ENCODE measurements at places on chromosomes 13 and 19.
A peak's percentile ranks its signal among the peaks of the same experiment; 100 is the strongest.

- DNase-seq, result no peak
Measured at GRCh38 chr13:35219021-35219420, 257.5 kb downstream of the MAB21L1 start.

DNA sequence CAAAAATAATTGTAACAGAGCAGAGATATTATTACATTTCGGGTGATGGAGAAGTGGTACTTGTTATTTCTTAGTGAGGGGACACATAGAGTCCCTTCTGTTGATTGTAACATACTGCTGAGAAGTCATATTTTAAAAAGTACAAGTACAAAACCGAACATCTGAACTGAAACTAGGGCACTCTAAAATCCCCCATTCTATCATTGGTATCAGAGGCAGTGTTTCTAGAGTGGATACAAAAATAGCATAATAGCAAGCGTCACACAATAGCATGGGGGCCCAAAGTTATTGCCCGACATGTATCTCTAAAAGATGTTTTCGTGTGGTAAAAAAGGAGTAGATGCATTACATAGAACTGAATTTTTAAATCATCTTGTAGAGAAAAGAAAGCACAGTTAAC is 502.1 kb upstream of the SLC10A2 start:
- DNase-seq, result no peak

DNA sequence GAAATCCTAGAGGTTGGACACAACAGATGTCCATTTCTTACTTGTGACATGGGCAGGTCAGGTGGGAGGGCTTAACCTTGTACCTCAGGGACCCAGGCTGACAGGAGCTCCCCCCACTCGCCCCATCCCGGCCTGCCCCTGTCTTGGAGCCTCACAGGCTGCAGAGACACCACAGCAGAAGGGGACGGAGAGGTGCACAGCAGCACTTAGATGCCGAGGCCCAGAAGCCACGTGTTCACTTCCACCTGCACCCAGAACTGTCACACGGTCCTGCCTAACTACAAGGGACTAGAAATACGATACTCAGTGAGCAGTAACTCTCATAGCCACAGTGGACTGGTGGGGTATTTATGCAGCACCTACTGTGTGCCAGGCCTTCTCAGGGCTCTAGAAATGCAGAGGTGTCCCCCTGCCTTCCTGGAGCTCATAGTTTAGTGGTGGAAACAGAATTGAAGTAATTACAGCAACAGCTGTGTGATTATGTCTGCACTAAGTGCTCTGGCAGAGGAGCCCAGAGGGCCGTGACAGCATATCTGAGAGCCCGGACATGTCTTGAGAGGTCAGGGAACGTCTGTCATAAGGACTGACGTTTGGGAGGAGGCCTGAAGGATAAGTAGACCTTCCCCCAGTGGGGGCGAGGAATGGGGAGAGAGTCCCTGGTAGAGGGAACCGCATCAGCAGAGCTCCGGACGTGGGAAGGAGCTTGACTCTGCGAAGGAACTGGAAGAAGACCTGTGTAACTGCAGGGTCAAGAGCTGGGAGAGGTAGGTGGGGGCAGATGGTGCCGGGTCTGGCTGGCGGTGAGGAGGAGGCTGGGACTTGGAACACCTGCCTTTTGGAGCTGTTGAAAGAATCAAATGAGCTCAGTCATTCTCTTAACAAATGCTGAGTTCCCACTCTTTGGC is 130.0 kb downstream of the SIPA1L3 start:
- DNase-seq, result no peak

DNA sequence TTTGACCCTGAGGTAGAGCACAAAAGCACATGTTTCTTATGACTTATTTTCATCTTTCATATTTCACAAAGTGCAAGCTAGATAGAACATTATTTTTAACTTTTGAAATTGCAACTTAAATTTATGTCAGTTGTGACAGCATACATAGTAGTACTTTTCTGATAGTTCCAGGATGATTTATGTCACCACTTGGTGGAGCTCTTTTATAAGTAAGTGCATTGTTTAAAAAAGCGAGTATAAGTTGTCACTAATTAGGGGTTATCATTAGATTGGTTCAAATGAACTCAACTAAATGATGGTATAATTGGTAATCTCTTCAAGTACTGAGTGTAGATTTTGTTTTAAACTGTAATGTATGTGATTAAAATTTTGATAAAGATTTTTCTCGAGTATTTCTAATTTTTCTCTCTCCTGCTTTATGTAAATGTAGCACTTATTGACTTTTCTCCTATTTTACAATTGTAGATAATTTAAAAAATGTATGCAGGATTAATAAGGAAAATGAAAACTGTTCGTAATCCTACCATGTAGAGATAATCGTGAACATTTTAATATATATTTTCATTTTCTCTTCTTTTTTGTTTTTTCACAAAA is 31.1 kb downstream of the RB1 start:
- DNase-seq, result peak; percentile 57

DNA sequence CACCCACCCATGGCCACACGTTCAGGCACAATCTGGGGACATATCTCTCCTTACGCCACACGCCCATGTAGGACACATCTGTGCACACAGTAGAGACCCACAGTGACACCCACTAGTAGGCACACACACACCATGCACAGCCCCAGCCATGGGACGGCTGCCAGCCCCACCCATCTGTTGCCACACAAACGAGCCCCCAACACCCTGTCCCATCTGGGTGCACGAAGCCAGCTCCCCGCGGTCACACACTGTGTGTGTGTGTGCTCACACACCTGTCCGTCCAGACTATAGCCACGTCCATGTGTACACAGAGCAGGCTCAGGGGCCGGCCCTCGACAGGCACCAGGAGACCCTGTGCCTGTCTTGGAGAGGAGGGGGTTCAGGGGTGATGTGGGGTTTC is 10.6 kb downstream of the ERFL start:
- no peak for DNase-seq

- DNase-seq, result no peak
Measured at GRCh38 chr13:33334831-33335230, 49.3 kb upstream of the STARD13 start.

- no peak for DNase-seq
Measured at GRCh38 chr13:104592127-104592526, 1525.9 kb upstream of the SLC10A2 start.

DNA sequence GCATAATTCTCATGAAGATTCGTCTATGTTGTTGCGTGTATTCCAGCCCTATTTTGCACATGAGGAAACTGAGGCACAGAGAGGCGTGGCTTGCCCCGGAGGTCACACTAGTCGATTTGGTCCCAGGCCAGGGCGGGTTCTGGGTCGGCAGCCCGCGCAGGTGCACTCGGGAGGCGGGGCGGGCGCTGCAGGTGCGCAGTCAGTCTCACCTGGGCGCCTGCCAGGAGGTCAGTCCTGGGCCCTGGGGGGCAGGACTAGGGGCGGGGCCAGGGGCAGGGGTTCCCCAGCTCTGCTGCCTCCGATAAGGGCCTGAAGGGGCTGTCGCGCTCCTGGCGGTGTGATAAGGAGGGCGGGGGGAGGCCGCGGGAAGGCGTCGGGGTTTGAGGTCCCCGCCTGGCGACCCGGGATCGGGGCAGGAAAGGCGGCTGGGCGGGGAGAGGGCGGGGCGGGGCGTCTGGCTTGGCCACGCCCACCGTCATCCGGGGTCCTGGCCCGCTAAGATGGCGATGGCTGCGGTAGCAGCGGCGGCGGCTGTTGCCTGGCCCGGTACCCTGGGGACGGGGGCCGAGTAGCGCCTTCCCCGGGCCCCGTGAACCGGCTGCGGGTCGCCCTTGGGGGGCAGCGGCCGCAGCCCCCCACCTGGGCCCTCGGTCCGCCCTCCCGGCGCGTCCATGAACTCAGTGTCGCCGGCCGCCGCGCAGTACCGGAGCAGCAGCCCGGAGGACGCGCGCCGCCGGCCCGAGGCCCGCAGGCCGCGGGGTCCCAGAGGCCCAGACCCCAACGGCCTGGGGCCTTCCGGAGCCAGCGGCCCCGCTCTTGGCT is at the start of gene ATG4D:
Gene ATG4D, plus strand, starts transcription at position 485 of the 822 bp plus-strand sequence. Its CDS starts 187 bp downstream, at position 672.
- peak; percentile 82 for DNase-seq

DNA sequence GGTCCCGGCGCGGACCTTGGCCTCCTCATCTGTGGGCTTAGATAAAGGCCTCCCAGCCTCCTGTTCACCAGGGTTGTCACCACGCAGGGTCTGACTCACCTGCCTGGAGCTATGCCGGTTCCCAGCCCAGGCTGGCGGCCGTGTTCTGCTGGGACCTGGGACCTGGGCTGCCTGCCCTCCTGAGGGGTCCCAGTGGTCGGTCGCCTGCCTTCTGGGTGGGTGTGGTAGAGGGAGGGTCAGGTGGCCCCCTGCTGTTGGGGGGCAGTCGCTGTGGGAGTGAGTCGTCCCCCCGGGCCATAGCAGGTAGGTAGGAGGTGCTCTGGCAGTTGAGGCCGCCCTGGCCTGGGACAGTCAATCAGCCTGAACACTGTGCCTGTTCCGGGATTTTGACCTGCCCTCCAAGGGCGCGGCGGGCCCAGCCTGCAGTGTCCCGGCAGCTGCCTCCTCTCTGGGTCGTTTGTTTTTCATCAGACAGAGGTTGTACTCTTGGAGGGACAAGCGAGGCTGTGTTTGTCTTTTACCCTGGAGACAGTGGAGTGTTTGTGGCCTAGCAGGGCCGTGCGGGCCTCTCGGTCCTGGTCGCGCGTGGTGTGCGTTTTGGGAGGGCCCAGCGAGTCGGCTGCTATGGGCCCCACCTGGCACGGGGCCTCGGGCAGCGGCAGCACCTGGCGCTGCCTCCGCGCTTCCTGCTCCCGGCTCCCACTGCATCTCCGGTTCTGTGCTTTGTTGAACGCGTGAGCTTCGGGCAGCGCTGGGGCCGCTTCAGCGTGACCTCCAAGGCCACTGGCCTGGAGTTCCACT is 2.6 kb downstream of the ADAT3 start:
- DNase-seq, result no peak

DNA sequence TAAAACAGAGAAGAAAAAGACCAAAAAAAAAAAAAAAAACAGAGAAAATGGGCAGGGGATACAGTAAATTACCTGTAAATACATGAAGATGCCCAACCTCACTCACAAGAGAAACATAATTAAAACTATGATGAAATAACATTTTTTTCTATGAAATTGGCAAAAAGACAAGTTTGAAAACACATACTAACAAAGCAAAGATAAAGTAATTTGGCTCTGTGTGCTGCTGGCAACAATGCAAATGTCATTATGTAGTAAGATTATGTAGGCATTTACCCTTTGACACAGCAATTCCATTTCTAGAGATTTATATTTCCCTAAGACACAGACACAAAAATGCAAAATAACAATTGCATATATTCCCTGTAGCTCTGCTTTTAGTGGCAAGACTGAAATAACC is 20.2 kb downstream of the ZC3H13 start:
- no peak for DNase-seq

GRCh38 chr13:37526710-37527473 is 71.7 kb downstream of the POSTN start:
- no peak for DNase-seq

- no peak for DNase-seq
Measured at GRCh38 chr13:53417601-53418000, 389.0 kb downstream of the OLFM4 start.

DNA sequence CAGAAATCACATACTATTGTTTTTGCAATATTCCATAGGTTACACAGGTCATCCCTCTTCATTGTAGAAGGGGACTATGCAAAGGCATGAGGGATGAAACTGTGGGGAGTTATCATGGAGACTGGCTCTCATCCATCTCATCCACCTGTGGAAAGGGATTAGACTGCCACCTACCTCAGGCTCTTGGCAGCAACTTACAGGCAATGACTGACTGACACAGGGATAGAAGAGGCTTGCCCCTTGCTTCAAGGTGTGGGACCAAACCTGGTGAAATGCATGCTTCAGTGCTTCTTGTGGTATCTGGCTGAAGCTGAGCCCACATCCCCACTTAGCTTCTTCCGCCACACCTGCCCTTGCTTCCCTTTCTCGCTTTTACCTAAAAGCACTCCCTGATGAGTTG is 341.3 kb downstream of the GPC5 start:
- DNase-seq, result no peak

- no peak for DNase-seq
Measured at GRCh38 chr19:8461376-8461775, 16.6 kb downstream of the HNRNPM start.

GRCh38 chr13:43482026-43482425 is 304.7 kb downstream of the ENOX1 start:
- no peak for DNase-seq

- no peak for DNase-seq
Measured at GRCh38 chr13:39892721-39893685, 237.5 kb downstream of the COG6 start.

DNA sequence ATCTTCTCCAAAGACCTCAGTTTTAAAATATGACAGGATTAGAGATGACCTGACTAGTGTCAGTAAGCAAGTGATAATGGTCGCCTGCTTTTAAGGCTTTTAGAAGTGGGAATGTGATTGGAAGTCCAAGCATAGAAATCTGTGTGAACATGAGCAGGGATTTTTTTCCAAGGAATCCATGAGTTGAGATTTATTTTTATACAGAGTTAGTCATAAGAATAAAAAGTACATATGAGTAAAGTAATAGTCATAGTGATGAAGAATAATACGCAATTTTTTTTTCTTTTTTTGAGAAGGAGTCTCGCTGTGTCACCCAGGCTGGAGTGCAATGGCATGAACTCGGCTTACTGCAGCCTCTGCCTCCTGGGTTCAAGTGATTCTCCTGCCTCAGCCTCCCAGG is 1.6 kb downstream of the ZNF546 start:
- DNase-seq, result no peak

- DNase-seq, result no peak
Measured at GRCh38 chr19:572743-573518, 535 bp downstream of the BSG start.

- DNase-seq, result peak; percentile 39
Measured at GRCh38 chr19:18274219-18274780, at the start of gene IQCN. Gene IQCN, minus strand, starts transcription at chr19:18274452. Its CDS starts 4,974 bp downstream, at chr19:18269478.

DNA sequence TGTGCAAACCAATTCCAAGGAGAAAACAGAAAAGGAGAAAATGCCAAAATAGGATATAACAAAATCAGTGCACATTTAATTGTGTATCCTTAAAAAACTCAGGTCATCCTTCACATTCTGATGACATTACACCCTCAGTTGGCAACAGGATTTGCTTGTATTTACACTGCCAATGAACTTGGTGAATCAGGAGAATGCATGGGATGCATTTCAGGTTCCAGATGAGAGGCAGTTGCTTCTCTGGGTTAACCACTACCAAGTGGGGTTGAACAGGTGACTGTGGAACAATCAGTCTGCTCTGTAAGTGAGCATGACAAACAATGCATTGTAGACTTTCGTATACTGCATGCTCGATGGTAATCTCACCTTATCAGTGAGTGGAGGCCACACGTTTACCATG is 79.1 kb downstream of the STARD13 start:
- no peak for DNase-seq

GRCh38 chr19:50514346-50515167 is 844 bp upstream of the ASPDH start:
- DNase-seq, result no peak

DNA sequence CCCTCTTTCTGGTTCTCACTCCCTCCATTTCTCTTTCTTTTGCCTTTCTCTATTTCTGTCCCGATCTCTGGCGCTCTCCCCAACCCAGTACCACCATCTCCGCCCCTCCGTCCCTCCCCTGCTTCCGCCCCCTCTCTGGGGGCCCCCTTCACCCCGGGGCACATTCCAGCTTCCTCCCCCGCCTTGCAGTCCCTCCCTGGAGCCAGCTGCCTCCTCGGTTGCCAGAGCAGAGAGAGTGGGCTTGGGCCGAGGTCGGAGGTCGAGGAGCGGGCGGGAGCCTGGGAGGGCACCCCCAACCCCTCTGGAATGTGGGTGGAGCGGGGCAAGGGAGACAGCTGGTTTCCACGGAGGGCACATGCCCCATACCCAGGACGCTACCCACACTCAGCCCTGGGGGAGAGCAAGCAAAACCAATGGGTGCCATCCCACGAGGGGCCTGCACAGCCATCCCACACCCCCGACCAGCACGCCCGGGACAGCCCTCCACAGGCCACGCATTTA is 6.5 kb upstream of the CIRBP start:
- no peak for DNase-seq
